ENCODE measurements at places on chromosomes 6 and 20.

DNA sequence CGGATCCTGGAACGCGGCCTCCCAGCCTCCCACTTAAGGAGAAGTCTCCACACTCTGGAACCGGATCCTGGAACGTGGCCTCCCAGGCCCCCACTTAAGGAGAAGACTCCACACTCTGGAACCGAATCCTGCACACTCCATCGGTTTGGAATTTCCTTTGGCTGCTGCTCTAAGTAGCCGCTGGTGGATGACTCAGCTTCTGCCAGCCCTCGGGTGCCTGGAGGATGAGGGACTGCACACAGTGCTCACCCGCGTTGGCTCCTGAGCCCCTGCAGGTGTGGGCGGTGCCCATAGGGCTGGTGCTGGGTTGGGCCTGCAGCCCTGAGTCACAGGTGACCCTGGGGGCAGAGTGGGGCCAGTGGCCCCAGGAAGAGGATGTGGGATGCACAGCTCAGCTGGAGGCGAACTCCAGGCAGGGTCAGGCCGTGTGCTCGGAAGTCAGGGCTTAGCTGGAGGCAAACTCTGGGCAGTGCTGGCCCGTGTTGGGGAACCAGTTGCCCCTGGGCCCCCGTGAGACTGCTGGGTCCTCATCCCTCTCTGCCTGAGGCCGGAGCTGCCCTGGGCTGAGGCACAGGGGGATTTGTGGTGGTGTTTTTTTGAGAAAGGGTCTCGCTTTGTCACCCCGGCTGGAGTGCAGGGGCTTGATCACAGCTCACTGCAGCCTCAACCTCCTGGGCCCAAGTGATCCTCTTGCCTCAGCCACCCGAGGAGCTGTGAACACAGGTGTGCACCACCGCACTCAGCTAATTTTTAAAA is 13.9 kb upstream of the TNFRSF6B start:
- no peak for DNase-seq

GRCh38 chr6:136326038-136326553 is 36.5 kb upstream of the BCLAF1 start:
- no peak for DNase-seq

DNA sequence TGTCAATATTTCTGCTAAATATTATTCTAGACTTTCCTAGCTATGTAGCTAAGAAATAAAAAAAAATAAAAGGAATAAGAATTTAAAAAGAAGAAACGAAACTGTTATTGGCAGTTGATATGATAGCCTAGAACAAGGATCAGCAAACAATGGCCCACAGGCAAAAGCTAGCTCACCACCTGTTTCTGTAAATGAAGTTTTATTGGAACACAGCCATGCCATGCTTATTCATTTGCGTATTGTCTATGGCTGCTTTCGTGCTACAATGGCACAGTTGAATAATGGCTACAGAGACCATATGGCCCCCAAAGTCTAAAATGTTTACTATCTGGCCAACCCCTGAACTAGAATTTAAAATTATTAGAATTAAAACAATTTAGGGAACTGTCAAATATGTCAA is 952.6 kb upstream of the MAP3K7 start:
- DNase-seq = no peak

GRCh38 chr6:27617700-27618689 is 145.1 kb upstream of the ZNF184 start:
- no peak for DNase-seq

- DNase-seq = no peak
Observed at GRCh38 chr6:138372711-138373463, 4.8 kb upstream of the SMIM28 start.

DNA sequence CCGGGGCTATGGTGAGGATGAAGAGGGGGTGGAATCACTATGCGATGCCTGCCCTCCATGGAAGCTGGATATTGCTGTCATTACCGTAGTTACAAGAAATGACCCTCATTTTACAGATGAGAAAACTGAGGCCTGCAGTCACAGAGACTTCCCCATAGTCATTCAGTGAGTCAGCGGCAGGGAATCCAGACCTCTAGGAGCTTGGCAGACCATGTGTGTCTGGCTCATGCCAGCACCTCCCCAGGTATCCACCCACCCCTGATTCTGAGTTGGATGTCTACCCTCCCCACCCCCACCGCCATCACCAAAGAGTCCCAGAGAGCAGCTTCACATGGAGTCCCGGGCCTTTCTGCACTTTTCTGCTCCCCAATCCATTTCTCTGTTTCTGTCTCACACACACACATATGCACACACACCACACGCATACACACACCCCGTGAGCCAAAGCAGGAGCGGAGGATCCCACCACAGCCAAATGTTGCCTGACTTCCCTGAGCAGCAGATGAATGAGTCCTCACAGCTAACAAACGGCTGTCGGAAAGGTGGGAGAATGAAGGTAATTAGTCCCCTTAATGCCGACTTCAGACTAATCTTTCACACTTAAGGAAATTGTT is 24.8 kb downstream of the CDH22 start:
- DNase-seq = no peak

All from stimulated activated CD4-positive, alpha-beta T cell treated with anti-CD3 and anti-CD28 coated beads, Interleukin-2, amount 100 ng/mL, for 24 hours (primary cell).